ENCODE measurements at places on chromosomes 11 and 22.

DNA sequence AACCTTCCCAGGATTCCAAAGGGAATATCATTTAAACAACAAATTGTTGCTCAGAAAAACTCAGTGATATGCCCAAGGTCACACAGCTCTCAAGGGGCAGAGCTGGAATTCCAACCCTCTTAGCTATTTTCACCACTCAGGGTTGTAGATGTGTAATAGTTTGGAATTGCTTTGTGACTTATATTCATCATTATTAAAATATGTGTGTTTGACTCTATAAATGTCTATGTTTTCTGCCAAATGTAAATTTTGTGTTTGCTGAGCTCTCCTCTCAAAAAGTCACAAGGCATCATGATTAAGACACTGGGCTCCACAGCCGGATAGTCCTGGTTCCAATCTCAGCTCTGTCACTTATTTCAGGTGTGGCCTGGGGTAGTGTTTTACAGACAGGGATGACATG lies 407.3 kb downstream of the TMEM135 start:
- DNase-seq: peak; percentile 46

DNA sequence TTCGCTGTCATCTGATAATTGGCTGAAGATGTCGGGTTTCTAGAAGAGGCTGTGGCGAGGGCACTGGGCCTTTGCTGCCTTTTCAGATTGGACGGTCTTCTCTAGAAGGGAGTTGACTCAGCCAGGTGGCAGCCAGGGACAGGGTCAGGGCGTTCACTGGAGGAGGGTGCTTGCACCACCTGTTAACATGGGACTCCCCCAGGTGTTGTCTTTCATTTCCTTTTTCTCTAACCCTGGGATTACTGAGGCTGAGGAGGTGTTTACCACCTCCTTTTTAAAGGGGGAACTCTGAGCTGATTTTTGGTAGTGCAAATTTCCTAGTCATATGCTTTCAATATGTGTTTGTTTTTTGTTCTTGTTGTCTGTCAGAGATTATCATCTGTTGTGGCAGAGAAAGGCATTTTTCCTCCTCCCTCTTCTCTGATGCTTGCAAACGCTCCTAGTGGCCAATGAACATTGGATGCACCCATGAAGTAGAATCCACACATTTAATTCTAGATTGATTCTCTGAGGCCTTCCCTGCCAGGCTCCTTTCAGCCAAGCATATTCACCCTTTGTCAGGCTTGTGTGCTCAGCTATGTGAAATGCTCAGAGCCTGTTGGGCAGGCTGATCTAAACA lies 54.1 kb downstream of the LDLRAD3 start:
- DNase-seq: no peak

GRCh38 chr11:117589063-117589462 lies 208.0 kb downstream of the DSCAML1 start:
- DNase-seq: no peak

- DNase-seq: peak; percentile 67
Observed at GRCh38 chr22:44698531-44699421, 3.2 kb upstream of the PRR5 start.

GRCh38 chr11:18802381-18803257 lies 11.0 kb upstream of the PTPN5 start:
- DNase-seq: peak; percentile 68

- no peak for DNase-seq
Observed at GRCh38 chr11:105705786-105706530, 96.1 kb downstream of the GRIA4 start.

DNA sequence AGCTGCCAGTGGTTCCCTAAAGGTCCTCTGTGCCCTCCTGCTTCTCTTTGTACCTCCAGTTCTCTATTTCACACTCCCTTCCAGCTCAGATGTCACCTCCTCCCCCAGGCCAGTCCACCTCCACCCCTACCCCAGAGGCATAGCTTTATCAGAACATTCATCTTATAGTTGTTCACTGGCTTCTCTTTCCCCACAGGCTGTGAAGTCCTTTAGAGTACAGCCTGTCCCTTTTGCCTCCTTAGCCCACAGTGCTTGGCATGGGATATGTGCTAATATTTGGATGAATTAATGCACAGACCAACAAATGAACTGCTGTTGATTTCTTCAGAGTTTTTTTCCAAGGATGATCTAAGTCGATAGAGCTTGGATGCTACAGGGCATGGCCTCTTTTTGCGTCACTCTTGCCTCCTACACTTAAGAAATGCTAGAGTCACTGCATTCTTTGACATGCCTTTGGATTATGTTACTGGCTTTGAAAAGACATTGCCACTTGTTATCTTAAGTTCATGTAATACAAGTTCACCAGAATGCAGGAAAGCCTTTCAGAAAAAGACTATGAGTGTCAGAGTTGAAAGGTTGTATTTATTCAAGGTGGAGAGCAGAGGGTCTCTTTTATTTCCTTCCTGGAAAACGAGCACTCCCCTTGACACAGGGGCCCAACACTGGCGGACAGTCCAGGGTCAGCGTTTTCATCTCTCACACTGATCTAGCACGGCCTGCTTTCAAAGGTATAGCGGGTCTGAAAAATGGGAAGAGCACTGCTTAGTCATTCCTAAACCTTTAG lies 75.7 kb downstream of the PISD start:
- DNase-seq: peak; percentile 99

- DNase-seq: no peak
Observed at GRCh38 chr11:69546735-69547370, 65.4 kb downstream of the LINC01488 start.

DNA sequence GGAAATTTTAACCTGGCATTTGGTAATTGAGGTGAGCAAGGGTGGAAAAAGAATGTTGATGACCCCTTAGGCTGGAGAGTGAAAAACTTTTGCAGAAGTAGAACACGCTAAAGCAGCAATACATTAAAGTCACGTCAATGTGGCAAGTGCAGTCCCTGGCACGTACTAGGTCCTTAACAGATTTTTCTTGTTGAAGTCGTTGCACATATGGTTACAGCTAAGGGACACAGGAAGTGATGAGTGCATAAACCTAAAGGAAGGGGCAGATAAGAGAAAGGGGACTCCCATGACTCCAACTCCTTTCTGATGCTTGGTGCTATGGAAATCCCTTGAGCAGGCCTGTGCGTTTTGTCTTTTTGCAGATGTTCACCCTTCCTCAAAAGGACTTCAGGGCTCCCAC lies 1.2 kb downstream of the ACCS start:
- no peak for DNase-seq

DNA sequence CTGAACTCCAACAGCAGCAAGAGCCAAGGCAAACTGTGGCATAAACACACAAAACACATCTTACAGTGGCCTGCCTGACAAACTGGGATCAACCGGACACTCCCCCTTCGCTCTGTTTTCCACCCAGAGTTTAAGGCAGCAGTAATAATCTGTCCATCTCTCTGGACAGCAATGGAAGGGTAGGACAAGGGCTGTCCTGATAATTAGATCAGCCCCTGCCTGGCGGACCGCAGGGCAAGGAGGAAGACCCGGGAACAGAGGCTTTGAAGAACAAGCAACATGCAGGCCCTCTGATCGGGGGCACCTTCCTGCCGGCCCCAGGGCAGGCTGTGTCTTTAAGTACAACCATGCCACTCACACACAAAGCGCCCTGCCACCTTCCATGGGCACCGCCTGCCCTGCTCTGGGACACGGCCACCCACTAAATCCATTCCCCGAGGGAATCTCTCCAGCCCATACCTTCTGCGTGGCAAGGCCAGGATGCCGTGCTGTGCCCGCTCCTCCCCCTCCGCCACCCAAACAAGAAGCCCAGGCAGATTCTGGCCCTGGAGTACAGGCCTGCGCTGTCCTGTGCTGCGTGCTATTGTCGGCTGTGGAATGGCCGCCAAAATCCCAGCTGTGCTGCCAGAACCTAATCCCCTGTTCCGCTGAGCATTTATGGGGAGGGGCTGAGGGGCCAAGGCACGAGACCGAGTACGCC lies 38.8 kb downstream of the NUMA1 start:
- DNase-seq: peak; percentile 77

DNA sequence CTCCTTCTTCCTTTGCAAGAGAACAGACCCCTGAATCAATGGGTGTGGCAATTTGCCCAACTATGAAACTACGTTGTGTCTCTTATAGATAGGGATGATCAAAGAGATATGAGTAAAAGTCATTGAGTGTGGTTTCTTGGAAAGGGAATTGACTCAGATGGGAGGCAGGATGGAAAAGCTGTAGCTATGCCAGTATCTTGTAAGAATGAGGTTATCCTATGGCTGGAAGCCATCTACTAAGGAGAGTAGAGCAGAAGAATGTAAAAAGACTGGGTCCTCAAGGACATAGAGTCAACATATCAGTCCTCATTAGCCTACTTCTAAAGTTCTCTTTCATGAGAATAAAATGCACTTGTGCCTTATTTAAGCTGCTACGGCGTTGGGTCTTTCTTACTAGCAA lies 78.9 kb upstream of the POU2AF2 start:
- no peak for DNase-seq

GRCh38 chr11:12319461-12319951 lies 57.9 kb upstream of the PARVA start:
- DNase-seq: no peak

GRCh38 chr11:129825380-129825779 lies 9.7 kb downstream of the TMEM45B start:
- peak; percentile 96 for DNase-seq

GRCh38 chr11:103215812-103216211 lies 106.6 kb downstream of the DYNC2H1 start:
- peak; percentile 6 for DNase-seq

GRCh38 chr11:28524098-28524497 lies 415.9 kb downstream of the METTL15 start:
- peak; percentile 41 for DNase-seq

- no peak for DNase-seq
Observed at GRCh38 chr11:10444725-10445315, 10.2 kb upstream of the AMPD3 start.

GRCh38 chr11:3345736-3346135 lies 33.2 kb downstream of the ZNF195 start:
- no peak for DNase-seq

DNA sequence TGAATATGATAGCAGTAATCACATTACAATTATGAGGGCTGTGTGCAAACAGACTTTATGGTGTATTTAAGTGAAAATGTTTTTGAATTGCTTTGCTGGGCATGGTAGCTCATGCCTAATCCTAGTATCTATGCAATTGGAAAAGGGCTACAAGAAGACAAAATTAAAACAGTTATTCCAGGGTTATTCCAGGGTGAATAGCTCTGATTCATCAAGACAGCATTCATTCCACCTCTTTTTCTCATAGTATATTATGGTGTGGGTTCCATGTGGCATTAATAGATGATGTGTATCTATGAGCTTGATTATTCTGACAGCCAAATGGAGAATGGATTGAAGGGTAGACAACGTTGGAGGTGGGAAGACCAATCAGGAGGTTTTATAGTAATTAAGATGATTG lies 12.1 kb upstream of the SIDT2 start:
- no peak for DNase-seq

- no peak for DNase-seq
Observed at GRCh38 chr11:29679996-29680395, 336.8 kb downstream of the KCNA4 start.

GRCh38 chr22:40070701-40071100 lies 75.9 kb downstream of the FAM83F start:
- DNase-seq: no peak

DNA sequence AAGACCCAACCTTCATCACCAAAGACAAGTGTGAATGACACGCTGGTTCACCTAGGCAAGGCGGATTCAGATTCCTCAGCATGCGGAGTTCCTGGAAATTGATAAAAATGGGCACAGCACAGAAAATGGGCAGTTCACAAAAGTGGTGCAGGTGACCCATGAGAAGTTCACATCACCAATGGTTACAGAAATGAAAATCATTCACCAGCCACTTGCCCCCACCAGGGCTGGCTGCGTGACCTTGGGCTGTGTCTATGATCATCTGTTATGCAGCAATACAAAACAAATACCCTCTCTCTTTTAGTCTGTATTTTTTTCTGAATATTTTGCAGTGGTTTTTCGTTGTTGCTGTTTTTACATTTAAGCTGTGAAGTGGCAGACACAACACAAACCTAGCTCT lies 415.9 kb downstream of the TBC1D22A start:
- no peak for DNase-seq

- peak; percentile 82 for DNase-seq
Observed at GRCh38 chr11:121634889-121635288, 182.1 kb upstream of the SORL1-AS1 start.

DNA sequence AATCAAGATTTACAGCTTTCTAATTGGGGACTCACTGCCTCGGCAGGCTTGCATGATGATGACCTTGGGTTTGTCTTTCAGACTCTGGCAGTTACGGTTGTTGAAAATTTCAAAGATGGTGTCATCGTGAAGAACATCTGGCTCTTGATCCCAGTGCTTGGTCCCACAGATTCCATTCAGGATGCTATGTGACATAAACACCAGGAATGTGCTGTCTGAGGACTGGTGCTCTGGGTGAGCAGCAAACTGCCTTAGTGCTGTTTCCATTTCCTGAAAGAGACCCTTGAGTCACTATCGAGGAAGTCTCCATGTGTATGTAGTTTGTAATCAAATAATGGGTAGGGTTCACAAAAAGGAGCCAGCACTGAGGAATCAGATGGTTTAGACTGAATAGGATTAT lies 7.1 kb downstream of the CASP12 start:
- DNase-seq: no peak

DNA sequence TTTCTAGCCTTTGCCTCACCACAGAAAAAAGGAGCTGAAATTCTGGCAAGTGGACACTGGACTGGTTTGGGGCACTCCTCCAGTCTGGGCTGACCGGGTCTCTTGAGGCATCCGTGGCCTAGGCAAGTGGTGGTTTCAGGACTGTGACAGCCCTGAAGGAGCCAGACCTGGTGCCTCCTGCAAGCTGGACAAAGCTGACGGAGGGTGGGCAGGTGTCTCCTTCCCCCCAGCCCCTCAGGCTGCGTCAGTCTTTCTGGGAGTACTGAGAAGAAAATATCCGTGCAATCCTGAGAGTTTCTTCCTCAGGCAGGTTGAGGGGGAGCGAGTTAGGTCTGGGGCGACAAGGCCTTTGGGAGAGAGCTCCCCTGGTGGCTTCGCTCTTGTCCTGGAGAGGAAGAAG lies 4.3 kb upstream of the UCP3 start:
- no peak for DNase-seq

DNA sequence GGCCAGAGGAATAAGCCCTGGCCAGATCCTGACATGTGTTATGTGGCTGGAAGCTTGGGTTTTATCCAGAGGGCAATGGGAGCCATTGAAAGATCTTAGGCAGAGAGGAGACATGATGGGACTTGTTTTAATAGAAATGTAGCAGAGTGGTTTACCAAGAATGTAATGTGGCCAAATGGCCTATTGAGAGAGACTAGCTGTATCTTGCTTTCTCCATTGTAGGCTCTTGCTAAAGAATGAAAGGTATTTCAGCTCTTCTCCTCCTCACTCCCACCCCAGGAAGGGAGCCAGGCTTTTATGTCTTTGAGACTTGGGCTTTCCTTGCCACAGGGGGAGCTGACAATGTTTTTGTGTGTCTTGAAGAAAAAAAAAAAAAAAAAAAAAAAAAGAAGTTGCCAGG lies 82.3 kb downstream of the TRIM29 start:
- DNase-seq: no peak

All from amniotic epithelial cell (primary cell).